ENCODE measurements at places on chromosomes 5 and 9.

- DNase-seq: no peak
These were observed 199.9 kb downstream of the EBF1 start for GRCh38 chr5:158899792-158900191.

DNA sequence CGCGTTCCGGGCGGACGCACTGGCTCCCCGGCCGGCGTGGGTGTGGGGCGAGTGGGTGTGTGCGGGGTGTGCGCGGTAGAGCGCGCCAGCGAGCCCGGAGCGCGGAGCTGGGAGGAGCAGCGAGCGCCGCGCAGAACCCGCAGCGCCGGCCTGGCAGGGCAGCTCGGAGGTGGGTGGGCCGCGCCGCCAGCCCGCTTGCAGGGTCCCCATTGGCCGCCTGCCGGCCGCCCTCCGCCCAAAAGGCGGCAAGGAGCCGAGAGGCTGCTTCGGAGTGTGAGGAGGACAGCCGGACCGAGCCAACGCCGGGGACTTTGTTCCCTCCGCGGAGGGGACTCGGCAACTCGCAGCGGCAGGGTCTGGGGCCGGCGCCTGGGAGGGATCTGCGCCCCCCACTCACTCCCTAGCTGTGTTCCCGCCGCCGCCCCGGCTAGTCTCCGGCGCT is at the start of gene DAPK1:
DAPK1 (plus strand) TSS at position 264 of the 442 bp plus-strand sequence. CDS start 1,211 bp downstream, outside the sequence.
- DNase-seq: no peak

DNA sequence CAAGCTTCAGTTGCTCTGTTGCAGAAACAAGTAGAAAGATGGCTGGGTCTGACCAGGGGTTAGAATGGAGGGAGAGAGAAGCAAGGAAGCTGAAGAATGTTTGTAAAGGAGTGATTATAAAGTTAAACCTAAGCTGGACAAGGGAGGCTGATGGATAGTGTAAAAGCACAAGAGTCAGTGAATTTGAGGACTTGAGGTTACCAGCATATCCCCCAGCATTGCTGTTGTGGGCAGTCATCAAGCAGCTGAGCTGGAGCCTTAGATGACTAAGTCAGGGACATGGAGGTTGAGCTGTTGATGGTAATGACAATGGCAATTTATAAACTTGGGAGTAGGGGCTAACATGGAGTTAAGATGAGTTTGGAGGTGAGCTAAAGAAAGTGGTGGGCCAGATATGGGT is 131.5 kb downstream of the ERCC6L2 start:
- DNase-seq: no peak

DNA sequence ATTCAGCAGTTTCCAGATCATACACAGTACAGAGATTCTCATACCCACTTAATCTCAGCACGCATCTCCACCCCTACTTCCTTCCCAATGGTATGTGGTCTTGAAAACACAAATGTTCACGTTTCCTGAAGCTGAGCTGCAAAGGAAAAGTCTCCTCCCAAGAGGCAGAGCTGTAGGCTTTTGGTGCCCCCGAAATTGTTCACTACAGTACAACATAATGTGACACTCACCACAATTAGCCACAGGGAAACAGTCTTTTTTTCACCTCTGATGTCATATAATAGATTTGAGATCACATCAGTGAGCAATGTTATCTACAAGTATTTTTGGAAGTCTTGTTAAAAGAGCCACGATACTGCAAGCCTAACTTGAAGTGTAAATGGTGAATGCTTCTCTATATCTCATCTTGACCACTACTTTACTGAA is 40.2 kb downstream of the NFIB start:
- no peak for DNase-seq

DNA sequence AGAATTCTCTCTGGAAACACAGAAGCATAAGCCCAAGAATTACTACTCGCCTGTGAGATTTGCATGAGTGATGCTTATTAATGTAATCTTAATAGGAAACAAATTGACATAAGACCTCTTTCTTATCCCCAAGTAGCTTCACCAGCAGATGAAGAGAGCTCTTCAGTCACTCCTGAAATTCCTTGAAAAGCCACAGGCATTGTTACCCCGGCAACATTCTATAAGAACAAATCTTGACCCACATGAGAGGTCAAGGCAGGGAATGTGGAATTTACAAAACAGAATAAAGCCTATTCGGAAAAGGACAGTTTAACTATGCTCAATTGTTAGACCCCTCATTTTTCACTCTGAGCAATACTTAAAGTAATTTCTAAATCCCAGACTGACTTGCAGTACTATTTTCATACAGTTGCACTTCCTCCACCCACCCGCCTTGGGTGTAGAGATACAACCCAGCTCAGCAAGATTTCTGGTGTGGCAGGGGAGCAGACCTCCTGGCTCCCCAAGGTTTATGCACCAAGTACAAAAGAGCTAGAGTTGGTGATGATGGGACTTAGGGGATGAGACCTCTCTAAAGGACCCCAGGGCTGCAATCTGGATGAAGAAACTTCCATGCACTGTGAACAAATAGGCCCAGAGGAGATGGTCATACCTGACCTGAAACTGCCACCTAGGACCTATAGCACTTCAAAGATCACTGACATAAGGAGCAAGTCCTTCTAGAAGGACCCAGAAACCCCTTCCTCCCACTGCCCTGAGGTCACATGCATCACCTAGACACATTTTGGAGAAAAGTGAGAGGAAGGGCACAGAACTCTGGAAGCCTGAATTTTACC is 242.1 kb downstream of the ZNF608 start:
- DNase-seq: no peak

GRCh38 chr9:38621434-38622287 is 1.3 kb upstream of the ANKRD18A start:
- DNase-seq: peak; percentile 31

DNA sequence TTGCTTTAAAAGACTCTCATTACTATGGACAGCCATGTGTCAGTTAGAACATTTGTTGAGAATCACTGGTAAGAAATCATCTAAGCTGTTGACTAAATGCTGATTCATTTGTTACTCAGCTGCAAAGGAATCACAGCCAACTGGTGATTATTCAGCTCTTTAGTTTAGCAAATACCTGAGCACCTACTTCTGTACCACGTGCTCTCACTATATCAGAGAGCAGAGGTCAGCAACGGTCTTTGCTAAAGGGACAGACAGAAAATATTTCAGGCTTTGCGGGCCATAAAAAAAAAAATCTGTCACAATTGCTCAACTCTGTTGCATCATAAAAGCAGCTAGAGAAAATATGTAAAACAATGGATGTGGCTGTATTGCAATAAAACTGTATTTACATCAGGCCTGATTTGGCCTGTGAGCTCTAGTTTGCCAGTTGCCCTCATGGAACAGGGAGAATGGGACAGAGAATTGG is 377.6 kb downstream of the DNAH5 start:
- DNase-seq: no peak

GRCh38 chr5:103333376-103333775 is 74.8 kb downstream of the MACIR start:
- no peak for DNase-seq

- no peak for DNase-seq
These were observed 1.6 kb downstream of the FER start for GRCh38 chr5:108749128-108749861.

Data from CD4-positive, alpha-beta T cell treated with Interleukin-6 at 100 ng/mL for 8 hours (primary cell).